T-cell (primary cell): ENCODE measurements at places on chromosomes 6 and 20.

- no peaks in the 10 kb centered on the region for H3K27me3 ChIP-seq
- DNase-seq, result no peak
- no peaks in the 10 kb centered on the region for H3K36me3 ChIP-seq
Measured at GRCh38 chr20:46672543-46673148, 16.6 kb downstream of the TP53RK start.

DNA sequence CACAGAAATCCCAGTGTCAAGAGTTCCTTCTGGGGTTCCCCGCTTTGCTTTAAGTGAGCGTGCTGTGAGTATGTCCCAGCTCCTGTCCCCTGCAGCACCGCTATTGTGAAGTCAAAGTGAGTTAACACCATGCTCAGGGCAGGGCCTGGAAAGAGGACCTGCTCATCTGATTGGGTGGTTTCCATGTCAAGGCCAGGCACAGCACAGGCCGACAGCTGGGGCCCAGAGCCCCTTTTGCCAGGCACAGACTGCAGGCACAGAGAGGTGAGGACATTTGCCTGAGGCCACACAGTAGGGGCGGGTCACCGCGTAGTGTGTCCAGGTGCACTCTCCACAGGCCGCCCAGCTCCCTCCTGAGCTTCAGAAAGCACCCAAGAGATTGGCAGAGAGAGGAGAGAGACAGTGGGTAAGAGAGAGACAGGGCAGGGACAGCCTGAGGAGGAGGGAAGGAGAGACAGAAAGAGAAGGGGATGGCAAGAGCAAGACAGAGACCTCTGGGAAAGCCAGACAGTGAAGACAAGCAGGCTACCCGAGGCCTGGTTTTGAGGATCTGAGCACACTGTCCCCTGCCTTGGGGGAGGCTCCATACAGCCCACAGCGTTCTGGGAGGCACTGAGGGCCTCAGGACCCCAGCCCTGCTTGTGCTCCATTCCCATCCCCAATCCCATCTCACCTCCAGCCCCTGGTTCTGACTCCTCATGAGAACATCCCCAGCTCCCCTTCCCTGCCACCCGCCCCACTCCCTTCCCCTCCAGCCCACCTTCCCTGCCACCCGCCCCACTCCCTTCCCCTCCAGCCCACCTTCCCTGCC lies 6.5 kb upstream of the BPIFB1 start:
- DNase-seq, result no peak
- no peak overlapping the region for H3K27ac ChIP-seq
- H3K27me3 ChIP-seq, result no peaks in the 10 kb centered on the region
- no peak overlapping the region for H3K4me3 ChIP-seq
- H3K36me3 ChIP-seq, result no peaks in the 10 kb centered on the region

GRCh38 chr6:56751604-56752003 lies 108.9 kb upstream of the DST start:
- H3K27ac ChIP-seq, result no peak overlapping the region
- H3K36me3 ChIP-seq, result no peaks in the 10 kb centered on the region
- H3K4me1 ChIP-seq, result no peaks in the 10 kb centered on the region
- H3K27me3 ChIP-seq, result peaks cover 2% of the 10 kb centered on the region
- no peak for DNase-seq
- no peak overlapping the region for H3K4me3 ChIP-seq

DNA sequence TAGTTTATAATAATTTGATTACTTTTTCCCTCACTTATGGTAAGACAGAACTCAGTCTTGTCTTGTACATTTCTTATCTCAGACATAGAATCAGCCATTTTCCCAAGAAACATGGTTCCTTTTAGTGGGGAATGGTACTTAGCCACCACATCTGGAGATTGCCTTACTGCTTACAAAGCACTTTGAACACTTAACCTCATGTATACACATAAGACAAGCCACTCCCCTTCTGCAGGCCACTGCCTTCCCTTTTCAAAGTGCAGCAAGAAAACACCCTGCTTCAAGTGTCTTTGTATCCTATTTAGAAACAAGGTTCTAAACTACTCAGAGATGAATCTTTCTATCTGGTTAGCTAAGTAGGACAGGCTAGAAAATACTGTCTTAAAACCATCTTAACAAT lies 159.2 kb downstream of the UBE3D start:
- no peak overlapping the region for H3K27ac ChIP-seq
- no peaks in the 10 kb centered on the region for H3K27me3 ChIP-seq
- no peaks in the 10 kb centered on the region for H3K4me1 ChIP-seq
- H3K36me3 ChIP-seq, result no peaks in the 10 kb centered on the region
- H3K4me3 ChIP-seq, result no peak overlapping the region

GRCh38 chr6:102298051-102298450 lies 904.5 kb downstream of the GRIK2 start:
- H3K4me1 ChIP-seq, result no peaks in the 10 kb centered on the region
- H3K27ac ChIP-seq, result no peak overlapping the region
- no peaks in the 10 kb centered on the region for H3K27me3 ChIP-seq

- no peaks in the 10 kb centered on the region for H3K36me3 ChIP-seq
- H3K4me1 ChIP-seq, result no peaks in the 10 kb centered on the region
- H3K27ac ChIP-seq, result no peak overlapping the region
- no peak overlapping the region for H3K4me3 ChIP-seq
- no peak for DNase-seq
Measured at GRCh38 chr6:142518126-142518525, 216.3 kb downstream of the ADGRG6 start.

GRCh38 chr20:22688485-22688884 lies 104.1 kb upstream of the FOXA2 start:
- no peaks in the 10 kb centered on the region for H3K4me1 ChIP-seq
- no peak for DNase-seq
- no peak overlapping the region for H3K27ac ChIP-seq
- no peaks in the 10 kb centered on the region for H3K36me3 ChIP-seq

GRCh38 chr6:63502156-63502555 lies 70.1 kb upstream of the LOC128125822 start:
- H3K36me3 ChIP-seq, result no peaks in the 10 kb centered on the region
- H3K4me1 ChIP-seq, result no peaks in the 10 kb centered on the region
- H3K27me3 ChIP-seq, result no peaks in the 10 kb centered on the region

DNA sequence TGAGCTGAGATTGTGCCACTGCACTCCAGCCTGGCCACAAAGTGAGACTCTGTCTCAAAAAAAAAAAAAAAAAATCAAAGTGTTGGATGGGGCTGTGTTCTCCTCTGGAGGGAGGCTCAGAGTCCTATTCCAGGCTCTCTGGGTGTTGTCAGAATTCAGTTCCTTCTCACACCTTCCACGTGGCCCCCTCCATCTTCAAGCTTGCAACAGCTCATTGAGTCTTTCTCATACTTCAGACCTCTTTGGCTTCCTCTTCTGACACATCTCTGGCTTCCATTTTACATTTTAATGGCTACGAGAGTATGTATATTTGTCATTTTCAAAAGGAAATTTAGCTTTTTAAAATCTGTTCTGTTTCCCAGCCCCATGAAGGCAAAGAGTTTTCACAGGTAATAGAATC lies 85.8 kb downstream of the RNF144B start:
- H3K4me1 ChIP-seq, result no peaks in the 10 kb centered on the region
- H3K4me3 ChIP-seq, result no peak overlapping the region
- peaks cover 2% of the 10 kb centered on the region for H3K27me3 ChIP-seq
- no peak for DNase-seq
- no peaks in the 10 kb centered on the region for H3K36me3 ChIP-seq

DNA sequence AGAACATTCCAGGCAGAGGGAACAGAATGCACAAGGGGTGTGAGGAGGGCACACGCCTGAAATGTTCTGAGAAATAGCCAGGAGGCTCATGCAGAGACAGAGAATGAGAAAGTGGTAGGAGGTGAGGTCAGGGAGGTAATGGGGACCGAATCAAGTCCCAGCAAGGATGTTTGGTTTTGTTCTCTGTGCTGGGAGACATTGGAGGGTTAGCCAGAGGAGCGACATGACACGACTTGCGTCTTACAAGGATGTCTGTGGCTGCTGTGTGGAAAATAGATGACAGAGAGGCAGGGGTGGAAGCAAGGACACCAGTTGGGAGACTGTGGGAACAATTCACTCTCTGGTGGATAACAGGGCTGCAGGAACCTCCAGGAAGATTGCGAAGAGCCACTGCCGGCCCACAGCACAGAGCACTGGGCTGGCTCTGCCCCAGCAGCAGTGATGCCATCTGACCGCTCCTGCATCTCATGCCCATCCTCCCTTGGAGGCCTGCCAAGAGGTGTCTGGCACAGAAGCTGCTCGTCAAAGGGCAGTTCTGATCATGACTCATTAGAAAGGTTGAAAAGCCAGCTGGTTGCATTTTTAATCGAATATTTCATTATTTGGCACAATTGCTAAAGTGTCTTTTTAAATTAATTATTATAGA lies 57.7 kb upstream of the CD83 start:
- no peak for DNase-seq
- no peaks in the 10 kb centered on the region for H3K4me1 ChIP-seq
- H3K4me3 ChIP-seq, result no peak overlapping the region
- H3K36me3 ChIP-seq, result no peaks in the 10 kb centered on the region

GRCh38 chr20:19929012-19929360 lies 88.2 kb upstream of the NAA20 start:
- H3K27ac ChIP-seq, result no peak overlapping the region
- no peak for DNase-seq
- H3K4me3 ChIP-seq, result no peak overlapping the region
- no peaks in the 10 kb centered on the region for H3K36me3 ChIP-seq
- no peaks in the 10 kb centered on the region for H3K4me1 ChIP-seq
- H3K27me3 ChIP-seq, result peaks cover 4% of the 10 kb centered on the region

DNA sequence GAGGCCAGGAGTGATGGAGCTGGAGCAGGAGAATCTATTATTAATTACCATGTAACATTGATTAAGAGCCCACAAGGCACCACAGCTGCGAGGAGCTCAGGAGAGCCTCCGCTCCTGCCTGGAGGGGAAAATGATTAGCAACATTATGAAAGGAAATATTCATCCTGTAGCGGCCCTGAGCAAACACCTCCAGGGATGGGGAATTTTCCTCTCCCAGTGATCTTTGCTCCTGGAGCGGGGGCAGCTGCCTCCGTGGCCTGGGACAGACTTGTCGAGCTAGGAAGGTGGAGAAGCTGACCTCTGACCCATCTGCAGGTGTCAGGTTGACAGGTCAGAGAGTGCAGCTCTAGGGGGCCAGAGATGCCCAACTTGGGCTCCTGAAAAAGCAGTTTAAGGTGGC lies 40.1 kb upstream of the SIRPA start:
- no peaks in the 10 kb centered on the region for H3K27me3 ChIP-seq
- no peak overlapping the region for H3K4me3 ChIP-seq
- no peaks in the 10 kb centered on the region for H3K36me3 ChIP-seq

- peak; percentile 55 for DNase-seq
- peaks cover 24% of the 10 kb centered on the region for H3K4me1 ChIP-seq
- no peak overlapping the region for H3K4me3 ChIP-seq
Measured at GRCh38 chr6:90393232-90393884, 96.7 kb upstream of the BACH2 start.

GRCh38 chr6:75282706-75283105 lies 1.9 kb downstream of the TMEM30A start:
- H3K27ac ChIP-seq, result no peak overlapping the region
- no peak overlapping the region for H3K4me3 ChIP-seq
- H3K4me1 ChIP-seq, result peaks cover 8% of the 10 kb centered on the region
- DNase-seq, result no peak
- no peaks in the 10 kb centered on the region for H3K27me3 ChIP-seq
- no peaks in the 10 kb centered on the region for H3K36me3 ChIP-seq

GRCh38 chr20:38873050-38873581 lies 53.1 kb upstream of the FAM83D start:
- peak; percentile 66 for DNase-seq
- peak overlapping the region; percentile 94 for H3K27ac ChIP-seq
- peaks cover 40% of the 10 kb centered on the region for H3K4me1 ChIP-seq
- no peaks in the 10 kb centered on the region for H3K27me3 ChIP-seq
- no peak overlapping the region for H3K4me3 ChIP-seq

GRCh38 chr6:136360783-136361182 lies 71.1 kb upstream of the BCLAF1 start:
- no peaks in the 10 kb centered on the region for H3K36me3 ChIP-seq
- no peak overlapping the region for H3K27ac ChIP-seq
- peaks cover 3% of the 10 kb centered on the region for H3K4me1 ChIP-seq

- DNase-seq, result no peak
- H3K4me1 ChIP-seq, result no peaks in the 10 kb centered on the region
- H3K27ac ChIP-seq, result no peak overlapping the region
- no peak overlapping the region for H3K4me3 ChIP-seq
Measured at GRCh38 chr6:158480989-158481388, 78.9 kb upstream of the TMEM181 start.

DNA sequence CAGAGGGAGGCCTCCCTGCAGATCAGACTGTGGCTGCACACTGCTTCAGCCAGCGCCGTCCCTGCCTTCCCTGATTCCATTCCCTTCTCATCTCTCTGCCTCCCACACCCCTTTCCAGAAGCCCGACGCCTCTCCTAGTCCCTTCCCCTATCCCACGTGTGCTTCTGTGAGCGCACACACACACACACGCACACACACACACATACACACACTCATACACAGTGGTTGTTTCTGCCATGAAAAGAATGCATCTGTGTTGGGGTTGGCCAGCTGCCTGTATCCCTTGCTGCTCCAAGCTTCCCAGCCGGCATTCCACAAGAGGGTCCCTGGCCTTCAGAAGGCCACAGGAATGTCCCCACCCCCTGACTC lies 51.7 kb downstream of the MOCS1 start:
- no peak overlapping the region for H3K27ac ChIP-seq
- H3K27me3 ChIP-seq, result no peaks in the 10 kb centered on the region
- DNase-seq, result no peak
- H3K4me3 ChIP-seq, result no peak overlapping the region
- H3K4me1 ChIP-seq, result no peaks in the 10 kb centered on the region
- no peaks in the 10 kb centered on the region for H3K36me3 ChIP-seq

- no peak for DNase-seq
- peak overlapping the region; percentile 6 for H3K27ac ChIP-seq
- H3K4me1 ChIP-seq, result peaks cover 49% of the 10 kb centered on the region
- H3K27me3 ChIP-seq, result no peaks in the 10 kb centered on the region
- H3K4me3 ChIP-seq, result no peak overlapping the region
Measured at GRCh38 chr6:14452567-14453527, 335.3 kb downstream of the CD83 start.

GRCh38 chr20:46139908-46140482 lies 21.9 kb downstream of the CD40 start:
- H3K4me3 ChIP-seq, result no peak overlapping the region
- H3K36me3 ChIP-seq, result no peaks in the 10 kb centered on the region
- DNase-seq, result no peak
- no peak overlapping the region for H3K27ac ChIP-seq

- H3K4me1 ChIP-seq, result no peaks in the 10 kb centered on the region
- no peaks in the 10 kb centered on the region for H3K27me3 ChIP-seq
- no peak for DNase-seq
Measured at GRCh38 chr6:117491916-117492315, 9.4 kb downstream of the DCBLD1 start.

- no peak for DNase-seq
- H3K4me3 ChIP-seq, result no peak overlapping the region
- no peaks in the 10 kb centered on the region for H3K4me1 ChIP-seq
- H3K27me3 ChIP-seq, result peaks cover 18% of the 10 kb centered on the region
- no peak overlapping the region for H3K27ac ChIP-seq
- no peaks in the 10 kb centered on the region for H3K36me3 ChIP-seq
Measured at GRCh38 chr20:23508449-23509229, 17.7 kb downstream of the CST8 start.

GRCh38 chr6:88982720-88983119 lies 19.3 kb upstream of the RNGTT start:
- no peak for DNase-seq
- H3K4me3 ChIP-seq, result no peak overlapping the region
- no peaks in the 10 kb centered on the region for H3K27me3 ChIP-seq
- H3K4me1 ChIP-seq, result no peaks in the 10 kb centered on the region
- H3K27ac ChIP-seq, result no peak overlapping the region
- no peaks in the 10 kb centered on the region for H3K36me3 ChIP-seq
